ENCODE measurements at places on chromosomes 11 and 22.
A peak's percentile ranks its signal among the peaks of the same experiment; 100 is the strongest.

DNA sequence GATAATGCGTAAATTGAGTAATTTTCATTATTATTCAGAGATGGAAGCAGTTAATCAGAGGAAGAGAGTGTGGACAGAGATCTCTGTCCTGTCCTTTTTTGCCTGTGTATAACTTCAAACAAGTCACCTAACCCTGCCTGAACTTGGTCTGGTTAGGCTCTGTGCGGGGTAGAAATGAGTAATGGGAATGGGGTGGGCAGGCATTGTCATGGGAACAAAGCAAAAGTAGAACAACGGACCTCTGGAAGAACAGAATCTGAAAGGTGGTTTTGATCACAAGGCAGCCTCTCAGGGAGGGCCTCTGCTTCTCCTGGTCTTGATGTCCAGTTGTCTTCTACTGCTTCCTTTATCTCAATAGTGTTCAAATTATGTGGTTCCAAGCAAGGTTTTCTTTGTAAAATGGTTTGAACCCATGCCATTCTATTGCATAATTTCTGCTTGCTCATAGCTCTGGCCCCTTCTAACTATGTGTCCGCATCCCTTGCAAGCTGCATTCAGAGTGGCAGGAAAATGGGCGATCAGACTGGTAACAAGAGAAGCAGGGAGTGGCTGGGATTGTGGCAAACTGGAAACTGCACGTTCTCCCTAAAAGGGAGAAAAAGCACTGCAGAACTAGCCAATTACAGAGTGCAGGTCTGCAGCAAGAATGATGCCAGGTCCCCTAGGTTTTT lies 76.1 kb downstream of the PRR5L start:
- no peak for DNase-seq

- DNase-seq: no peak
These were observed 4.7 kb upstream of the AP1B1 start for GRCh38 chr22:29393019-29393608.

- no peak for DNase-seq
These were observed 197.8 kb downstream of the MAML2 start for GRCh38 chr11:96145163-96145585.

DNA sequence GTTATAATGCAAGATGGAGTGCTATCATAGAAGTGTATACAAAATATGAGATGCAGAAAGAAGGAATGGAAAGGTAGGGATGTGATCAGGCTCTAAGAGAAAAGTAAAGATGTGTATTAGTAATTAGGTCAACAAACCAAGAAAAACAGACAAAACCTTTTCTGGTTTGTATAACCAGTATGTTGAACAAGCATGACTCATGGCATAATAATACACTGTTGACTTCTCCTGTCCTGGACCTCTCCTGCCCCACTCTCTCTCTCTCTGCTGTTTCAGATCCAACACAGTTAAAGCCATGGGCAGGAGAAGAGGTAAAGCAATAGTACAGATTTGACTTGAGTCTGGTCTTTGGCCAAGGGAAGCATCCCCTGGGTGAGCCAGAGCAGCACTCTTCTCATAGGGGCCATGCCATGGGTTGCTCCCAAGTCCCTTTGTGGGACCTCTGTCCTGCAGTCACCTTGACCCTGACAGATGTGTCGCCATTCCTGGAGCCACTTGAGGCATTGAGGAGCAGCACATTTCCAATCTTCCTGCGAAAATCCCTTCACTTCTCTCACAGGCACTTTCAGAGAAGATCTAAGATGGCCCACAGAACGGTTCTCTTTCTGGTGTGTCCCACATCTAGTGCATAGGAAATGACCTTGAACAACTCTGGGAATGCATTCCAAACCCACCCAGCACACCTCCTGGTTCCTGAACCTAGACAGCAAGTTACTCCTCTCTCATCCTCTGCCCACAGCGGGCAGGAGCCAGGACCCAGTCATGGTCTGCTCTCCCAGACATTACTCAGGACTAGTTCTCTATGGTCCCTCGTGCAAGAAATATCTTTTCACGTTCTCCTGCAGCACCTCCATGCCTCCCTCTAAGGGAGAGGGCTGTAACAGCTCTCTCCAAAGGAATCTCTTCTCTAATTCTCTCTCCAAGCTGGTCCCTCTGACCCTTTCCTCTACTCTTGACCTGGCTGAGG lies 58.2 kb upstream of the PRSS23 start:
- no peak for DNase-seq

DNA sequence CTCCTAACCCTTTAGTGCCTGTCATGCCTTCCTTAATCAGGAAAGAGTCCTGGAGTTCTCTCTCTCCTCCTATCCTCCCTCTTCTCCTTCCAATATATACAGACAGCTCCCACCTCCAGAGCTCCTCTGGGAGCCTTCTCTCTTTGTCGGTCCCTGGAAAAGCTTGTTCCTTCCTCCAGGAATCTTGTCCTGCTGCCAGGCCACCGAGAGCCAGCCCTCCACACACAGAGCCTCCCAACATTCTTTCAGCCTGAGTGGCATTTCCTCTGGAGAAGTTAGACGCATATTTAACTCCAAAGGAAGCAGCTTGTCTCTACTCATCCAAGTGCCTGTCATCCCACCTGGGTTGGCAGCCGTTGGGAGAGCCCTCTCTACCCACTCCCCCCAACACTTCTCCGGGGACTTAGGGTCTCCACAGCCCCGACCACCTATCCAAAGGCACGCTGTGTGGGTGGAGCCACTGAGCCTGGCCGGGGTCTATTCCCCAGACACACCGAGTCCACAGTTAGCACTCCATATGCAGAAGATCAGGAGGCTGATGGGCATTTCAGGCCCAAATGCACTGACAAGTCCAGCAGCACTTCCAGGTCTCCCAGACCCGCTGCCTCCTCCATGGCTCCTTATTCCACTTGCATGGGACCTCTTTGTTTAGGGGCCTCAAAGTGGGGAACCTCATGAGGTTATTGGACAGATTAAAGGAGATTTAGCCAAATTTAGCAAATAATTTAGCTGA lies 31.1 kb downstream of the DKK3 start:
- DNase-seq: no peak

GRCh38 chr11:46686886-46687795 lies 13.3 kb downstream of the ARHGAP1 start:
- DNase-seq: no peak

GRCh38 chr11:126310200-126310991 lies 6.5 kb downstream of the DCPS start:
- DNase-seq: peak; percentile 46

DNA sequence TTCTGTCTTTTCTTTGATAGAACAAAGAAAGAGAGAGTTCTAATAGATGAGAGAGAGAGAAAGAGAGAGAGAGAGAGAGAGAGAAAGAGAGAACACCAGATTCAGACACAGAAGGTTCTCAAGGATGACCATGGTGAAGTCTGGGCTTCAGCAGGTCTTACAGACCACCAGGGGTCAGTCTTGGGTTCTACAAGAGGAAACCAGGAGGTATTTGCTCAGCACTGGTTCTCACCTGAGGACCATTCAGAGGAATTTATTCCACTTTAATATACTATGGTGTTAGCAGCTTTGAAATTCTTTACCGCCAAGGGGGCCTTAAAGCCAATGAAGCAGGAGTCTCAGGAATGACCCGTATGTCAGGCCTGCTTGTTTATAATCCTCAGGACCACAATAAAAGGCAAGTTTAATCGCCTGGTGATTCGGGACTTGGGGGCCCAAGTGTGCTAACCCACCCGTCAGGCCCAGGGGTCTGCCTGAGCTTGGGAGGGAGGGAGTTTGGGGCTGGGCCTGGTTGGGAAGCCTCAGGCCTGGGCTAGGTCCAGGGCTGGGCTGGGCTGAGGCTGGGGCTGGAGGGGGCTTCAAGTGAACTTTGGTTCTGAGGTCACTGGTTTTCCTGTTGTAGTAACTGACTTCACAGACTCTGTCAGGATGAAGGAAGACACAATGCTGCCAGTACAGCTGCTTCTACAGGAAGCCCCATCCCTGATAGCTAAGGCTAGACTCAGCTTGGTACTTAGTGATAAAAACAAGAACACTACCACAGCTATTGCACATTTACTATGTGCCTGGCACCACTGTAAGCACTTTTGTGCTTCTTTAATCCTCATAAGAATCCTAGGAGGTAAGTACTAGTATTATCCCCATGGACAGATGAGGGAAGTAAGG lies 179.2 kb upstream of the ZBED5 start:
- no peak for DNase-seq

GRCh38 chr11:134562941-134563471 lies 151.0 kb upstream of the B3GAT1 start:
- DNase-seq: no peak

- DNase-seq: peak; percentile 34
These were observed 680.9 kb upstream of the ANO5 start for GRCh38 chr11:21511835-21512440.

DNA sequence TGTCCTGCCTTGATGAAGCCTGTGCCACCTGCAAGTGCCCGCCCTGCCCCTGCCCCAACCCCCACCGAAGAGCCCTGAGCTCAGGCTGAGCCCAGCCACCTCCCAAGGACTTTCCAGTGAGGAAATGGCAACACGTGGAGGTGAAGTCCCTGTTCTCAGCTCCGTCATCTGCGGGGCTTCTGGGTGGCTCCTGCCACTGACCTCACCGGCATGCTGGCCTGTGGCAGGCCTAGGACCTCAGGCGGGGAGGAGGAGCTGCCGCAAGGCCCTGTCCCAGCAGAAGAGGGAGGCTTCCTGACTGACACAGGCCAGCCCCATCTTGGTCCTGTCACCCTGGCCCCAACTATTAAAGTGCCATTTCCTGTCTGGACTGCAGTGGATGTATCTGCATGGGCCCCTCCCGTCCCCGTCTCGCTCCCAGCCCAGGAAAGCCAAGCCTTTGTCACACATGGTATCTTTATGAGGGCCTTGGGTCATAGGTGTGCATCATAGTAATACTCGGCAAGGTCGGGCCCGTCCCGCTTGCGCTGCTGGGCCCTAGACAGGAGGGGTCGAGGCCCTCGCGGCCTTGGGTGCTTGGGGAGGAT lies 882 bp downstream of the FREY1 start:
- DNase-seq: no peak

- no peak for DNase-seq
These were observed 17.1 kb downstream of the CFAP300 start for GRCh38 chr11:102064316-102064715.

DNA sequence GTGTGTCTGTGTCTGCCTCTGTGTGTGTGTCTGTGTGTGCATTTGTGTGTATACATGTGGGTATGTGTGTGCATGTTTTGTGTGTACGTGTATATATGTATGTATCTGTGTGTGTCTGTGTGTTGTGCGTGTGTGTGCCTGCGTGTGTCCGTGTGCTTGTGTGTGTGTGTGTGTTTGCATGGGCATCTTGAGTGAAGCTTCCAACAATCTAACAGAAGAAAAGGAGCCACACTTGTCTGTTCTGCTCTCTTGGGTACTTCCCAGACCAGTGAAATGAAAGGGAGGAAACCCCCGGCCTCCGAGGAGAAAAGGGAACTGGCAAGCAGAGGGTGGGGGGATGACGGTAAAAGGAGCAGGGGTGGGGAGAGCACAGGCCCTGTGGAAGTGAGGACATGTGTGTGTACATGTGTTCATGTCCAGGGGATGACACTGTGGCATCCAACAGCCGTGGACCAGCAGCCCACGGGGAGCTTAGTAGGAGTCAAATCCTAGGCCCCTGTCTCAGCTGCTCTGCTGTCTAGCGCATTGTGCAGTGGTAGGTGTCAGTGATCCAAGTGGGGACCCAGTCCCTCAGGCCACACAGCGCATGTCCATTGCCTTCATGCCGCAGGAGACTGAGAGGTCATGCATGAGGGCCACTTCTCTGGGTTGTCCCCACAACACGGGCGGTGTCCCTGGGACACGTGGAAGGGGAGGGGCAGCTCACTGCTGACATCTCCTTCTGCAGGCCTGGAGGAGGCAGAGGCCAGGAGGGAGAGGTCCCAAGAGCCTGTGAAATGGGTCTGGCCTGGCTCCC lies 8.1 kb downstream of the CSF2RB start:
- DNase-seq: no peak

- no peak for DNase-seq
These were observed 93.6 kb downstream of the NAV2 start for GRCh38 chr11:19806251-19806650.

- no peak for DNase-seq
These were observed 38.4 kb downstream of the NF2 start for GRCh38 chr22:29641700-29642330.

DNA sequence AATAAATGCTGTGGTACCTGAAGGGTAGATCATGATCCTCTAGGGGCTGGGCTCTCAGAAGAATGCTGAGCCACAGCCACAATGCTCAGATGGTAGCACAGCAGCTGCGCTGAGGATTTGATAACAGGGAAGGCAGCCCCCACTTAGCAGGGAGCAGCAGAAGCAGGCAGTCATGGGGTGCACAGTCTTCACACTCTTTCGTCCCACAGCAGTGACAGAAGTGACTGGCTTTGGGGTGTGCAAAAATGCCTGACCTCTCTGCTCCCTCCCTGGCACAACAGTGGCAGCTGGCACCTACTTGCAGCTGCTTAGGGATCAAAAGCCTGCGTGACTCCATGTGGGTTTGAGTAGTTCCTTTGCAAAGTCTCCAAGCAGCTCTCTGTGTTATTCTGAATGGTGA lies 1349.8 kb upstream of the RAG2 start:
- no peak for DNase-seq

DNA sequence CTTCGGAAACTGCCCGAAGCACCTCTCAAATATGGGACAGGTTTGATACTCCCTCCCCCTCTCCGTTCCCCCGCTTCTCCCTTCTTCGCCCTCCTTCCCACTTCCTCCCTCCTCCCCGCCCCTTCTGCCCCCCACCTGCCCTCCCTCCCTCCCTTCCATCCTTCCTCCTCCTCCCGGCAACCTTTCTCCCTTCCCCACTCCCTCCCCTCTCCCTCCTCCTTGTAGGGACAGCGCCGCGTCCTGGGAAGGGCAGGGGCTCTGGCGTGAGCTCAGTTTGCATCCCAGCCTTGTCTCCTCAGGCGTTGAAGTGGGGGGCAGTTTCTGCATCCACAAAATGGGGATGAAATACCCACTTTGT lies 6.1 kb upstream of the NFAM1 start:
- DNase-seq: no peak

- DNase-seq: no peak
These were observed 9.4 kb upstream of the RNF185 start for GRCh38 chr22:31150615-31151014.

- DNase-seq: no peak
These were observed 48.3 kb upstream of the JAM3 start for GRCh38 chr11:134020598-134020997.

- peak; percentile 56 for DNase-seq
These were observed 10.2 kb downstream of the PACS1 start for GRCh38 chr11:66080055-66080817.

DNA sequence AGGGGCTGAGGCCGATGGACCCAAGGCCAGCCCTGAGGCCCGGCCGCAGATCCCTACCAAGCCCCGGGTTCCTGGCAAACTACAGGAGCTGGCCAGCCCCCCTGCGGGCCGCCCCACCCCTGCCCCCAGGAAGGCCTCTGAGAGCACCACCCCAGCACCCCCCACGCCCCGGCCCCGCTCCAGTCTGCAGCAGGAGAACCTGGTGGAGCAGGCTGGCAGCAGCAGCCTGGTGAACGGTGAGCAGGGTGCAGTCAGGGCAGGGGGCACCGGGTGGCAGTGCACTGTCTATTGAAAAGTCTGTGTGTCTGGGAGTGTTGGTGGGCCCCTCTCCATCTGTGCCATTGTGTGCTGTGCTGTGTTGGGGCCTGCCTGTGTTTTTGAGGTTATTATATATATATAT lies 16.1 kb downstream of the MICALL1 start:
- no peak for DNase-seq

GRCh38 chr11:17572359-17572690 lies 25.3 kb downstream of the OTOG start:
- DNase-seq: no peak

Measured in stimulated activated CD4-positive, alpha-beta T cell treated with anti-CD3 and anti-CD28 coated beads, Interleukin-12 subunit alpha, Interleukin-12 subunit beta, amount 100 ng/mL, for 24 hours (primary cell).